Sciatic nerve (tissue), 2 donors: ENCODE measurements at places on chromosomes 6 and 20.

DNA sequence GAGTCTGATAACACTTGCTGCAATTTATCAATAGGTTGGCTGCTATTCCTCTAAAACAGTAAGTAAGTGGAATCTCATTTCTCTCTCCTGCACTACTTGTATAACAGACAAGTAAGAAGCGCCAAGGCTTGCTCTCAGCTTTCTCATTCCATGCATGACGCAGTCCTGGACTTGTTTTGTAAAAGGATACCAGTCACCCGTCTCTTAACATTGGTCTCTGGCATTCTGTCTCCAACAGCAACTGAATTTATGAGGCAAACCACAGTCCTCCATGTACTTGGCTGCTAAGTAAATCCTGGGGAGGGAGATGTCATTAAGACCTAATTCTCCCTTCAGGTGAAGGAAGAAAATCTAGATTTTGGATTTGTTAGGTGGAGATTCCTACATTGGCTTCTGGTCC is 115.4 kb downstream of the OPN5 start:
- no peak for DNase-seq

DNA sequence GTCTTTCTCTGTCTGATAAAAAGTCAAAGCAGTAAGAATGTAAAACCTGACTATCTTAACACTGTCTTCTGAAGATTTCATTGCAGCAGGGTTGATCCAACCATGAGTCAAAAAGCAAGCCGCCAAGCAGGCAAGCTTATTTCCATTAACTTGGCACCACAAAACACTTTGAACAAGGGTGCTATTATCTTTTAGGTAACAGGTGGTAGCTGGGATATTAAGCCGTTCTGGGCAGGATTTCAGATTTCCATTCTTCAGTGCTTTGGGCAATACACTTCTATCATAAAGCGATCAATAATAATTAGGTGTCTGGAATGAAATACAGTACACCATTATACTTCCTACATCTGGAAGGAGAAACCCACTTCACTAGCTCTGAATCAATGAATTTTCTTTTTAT is 181.9 kb downstream of the TBC1D7 start:
- no peak for DNase-seq

DNA sequence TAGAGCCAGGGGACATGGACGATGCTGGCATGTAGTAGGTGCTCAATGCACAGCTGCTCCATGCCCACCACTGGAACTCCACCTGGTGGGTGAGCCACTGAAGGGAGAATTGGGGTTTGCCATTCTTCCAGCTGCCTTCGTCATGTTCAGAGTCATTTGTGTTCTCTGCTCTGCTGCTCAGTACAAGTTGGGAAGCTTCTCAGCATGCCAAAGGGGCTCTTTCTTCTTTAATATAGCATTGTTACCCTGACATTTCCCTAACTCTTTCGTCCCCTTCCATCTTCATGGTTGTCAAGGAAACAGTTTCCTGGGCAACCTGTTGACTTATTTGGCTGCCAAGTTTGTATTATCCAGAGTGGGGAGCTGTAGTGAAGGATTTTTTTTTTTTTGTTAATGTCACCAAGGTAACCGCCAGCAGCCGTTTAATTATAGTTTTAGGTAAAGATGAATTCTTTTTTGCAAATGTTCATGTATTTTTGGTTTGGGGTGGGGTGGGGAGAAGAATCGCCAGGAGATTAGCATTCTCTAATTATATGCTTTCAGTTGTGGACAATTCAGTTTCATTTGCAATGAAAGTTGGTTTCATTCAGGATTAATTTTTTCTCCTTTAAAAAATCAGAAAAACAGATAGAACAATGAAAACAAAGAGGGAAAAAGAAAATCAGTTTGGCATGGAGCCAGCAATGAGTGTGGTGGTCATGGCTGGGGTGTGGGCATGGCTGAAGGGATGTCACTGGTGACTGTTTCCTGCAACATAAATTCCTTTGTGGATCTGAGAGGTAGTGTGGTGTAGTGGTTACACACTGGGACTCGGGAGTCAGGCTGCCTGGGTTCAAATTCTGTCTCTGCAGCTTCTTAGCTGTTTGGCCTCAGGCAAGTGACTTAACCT is 73.0 kb upstream of the KCNG1 start:
- no peak for DNase-seq

DNA sequence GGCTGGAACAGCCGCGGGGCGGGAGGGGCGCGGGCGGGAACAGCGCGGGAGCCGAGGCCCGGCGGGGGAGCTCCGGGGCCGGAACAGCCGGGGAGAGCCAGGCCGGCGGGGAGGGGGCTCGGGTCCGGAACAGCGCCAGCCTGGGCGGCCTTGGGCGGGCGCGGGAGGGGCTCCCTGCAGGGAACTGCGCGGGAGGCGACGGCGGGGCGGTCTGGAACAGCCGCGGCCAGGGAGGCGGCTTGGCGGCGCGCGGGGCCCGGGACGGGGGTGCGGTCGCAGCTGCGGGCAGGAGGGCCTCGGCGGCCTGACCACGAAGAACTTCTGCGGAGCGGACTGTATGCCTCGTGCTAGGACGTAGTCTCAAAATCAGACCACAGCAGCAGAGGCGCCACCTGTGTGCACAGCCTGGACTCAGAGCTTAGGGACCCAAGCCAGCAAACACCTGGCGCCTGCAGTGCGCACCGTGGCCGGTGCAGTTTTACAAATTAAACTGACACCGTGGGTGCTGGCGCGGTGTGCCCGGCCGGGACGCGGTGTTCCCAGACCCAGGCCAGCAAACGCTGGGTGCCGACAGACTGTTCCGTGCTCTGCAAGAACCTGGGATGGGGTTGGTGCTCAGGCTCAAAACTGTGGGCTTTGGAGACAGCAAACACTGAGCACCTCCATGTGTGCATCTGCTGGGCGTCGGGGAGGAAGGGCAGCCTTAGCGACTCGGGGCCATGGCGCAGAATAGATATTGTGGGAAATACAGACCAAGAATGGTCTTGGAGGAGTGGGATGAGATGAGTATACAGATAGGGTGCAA is 572 bp downstream of the ZNF341 start:
- DNase-seq, result no peak

GRCh38 chr6:917296-917695 is 224.4 kb upstream of the EXOC2 start:
- no peak for DNase-seq

DNA sequence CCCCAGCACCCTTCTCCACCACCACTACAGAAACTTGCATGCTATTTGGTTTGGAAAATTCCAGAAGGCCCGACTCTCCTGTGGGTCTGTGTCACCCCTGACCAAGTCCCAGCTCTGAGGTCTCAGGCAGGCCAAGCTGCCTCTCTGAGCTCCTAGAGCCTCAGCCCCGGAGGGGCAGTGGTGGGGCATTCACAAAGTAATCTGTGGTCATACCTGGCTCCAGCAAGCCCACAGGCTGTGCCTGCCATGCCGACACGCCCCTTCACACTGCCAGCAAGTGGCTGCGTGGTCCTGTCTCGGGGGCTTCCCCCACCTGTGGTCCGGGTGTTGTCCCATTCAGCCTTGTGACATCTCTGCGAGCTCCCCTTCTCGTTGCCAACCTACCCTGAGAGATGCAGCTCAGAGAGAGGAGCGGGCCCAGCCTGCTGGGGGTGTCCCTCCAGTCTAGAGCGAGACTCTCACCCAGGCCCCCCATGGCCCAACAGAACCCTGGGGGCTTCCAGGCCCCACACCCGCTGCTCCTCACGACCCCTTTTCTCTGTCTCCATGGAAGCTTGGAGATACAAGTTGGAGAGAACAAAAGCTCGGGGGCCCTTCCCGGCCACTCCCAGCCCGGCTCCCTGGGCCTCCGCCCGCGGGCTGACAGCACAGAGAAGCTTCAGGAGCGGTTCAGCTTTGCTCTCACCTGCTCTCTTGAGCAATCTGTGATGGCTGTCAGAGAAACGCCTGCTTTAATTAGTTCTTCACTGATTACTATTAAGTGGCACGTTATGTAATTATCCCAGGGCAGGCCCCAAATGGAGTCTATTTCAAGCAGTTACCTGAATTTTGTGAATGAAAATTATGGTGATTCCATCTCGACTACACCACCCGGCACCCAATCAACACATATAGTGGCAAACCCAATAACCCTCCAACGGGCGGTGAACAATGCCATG is 147.7 kb upstream of the PHACTR3 start:
- no peak for DNase-seq

GRCh38 chr6:130434174-130434873 is 68.5 kb downstream of the TMEM200A start:
- no peak for DNase-seq

GRCh38 chr20:63441136-63442099 is 31.0 kb downstream of the KCNQ2 start:
- no peak for DNase-seq

DNA sequence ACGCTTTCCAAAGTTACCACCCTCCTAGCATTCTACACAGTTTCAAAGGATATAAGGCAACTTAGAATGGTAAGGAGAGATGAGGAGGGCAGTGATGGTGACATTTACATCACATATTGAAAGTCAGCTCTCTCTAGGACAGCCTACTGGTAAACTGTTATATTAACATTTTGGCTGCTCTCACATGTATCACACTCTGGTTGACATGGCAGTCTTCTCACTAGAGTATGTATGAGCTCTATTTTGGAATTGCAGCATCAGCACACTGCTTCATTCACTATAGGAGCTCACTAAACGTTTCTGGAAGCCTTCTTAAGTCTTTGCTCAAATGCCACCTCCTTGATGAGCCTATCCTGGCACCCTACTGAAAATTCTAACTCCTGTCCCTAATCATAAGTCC is 135.7 kb upstream of the ENPP5 start:
- no peak for DNase-seq

- no peak for DNase-seq
Observed at GRCh38 chr20:58225452-58226200, 2.8 kb downstream of the ANKRD60 start.

- DNase-seq, result no peak
Observed at GRCh38 chr6:148516617-148517016, 174.0 kb downstream of the SASH1 start.

DNA sequence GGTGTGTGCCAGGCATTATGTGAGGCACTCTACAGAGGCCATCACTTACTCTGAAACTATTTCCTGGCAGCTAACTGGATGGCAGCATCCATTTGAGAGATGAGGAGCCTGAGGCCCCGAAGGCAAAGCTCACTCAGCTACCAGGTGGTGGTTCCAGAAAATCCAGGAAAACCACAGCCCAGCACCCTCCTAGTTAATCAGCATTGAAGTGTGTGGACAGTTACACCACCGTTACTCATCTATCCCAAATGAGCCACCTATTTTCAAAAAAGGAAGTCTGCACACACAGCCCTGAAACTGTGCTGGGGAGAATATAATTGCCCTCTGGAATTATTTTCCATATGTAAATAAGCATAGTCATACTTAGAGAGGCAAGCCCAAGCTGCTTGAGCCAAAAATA is 67.4 kb downstream of the CNBD2 start:
- DNase-seq, result no peak
